Activated CD4-positive, alpha-beta T cell treated with anti-CD3 and anti-CD28 coated beads, Interleukin-10, Interleukin-2, amounts not matched to agents 100 ng/mL and 50 ng/mL, durations not matched to agents 16 hours and 8 hours (primary cell): ENCODE measurements at places on chromosomes 3 and 15.

GRCh38 chr3:114035896-114036295 is 20.4 kb downstream of the CCDC191 start:
- no peak for DNase-seq

- DNase-seq = peak; percentile 56
Measured at GRCh38 chr3:67000009-67000408, 1.9 kb downstream of the KBTBD8 start.

DNA sequence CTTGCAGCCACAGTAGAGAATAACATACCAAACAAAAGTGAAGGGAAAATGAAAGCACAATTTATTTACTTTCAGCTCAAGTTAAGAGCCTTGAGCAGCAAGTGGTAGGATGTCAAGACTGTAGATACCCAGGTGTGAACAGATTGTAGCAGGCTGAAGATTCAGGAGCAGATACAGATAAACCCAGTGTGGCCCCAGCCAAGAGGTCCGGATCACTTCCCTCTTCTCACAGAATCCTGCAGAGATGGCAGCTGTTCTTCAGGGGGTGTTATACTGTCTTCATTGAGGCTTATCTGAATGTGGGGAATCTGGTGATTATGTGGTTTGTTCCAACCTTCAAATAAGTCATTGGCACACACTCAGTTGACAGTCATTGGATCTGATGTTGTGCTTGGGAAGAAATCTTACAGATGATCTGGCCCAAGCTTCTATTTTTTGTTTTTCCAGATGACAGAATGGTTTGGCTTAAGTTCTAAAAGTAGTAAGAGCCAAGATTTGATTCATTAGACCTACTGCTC is 2.2 kb downstream of the STARD9 start:
- DNase-seq = no peak

DNA sequence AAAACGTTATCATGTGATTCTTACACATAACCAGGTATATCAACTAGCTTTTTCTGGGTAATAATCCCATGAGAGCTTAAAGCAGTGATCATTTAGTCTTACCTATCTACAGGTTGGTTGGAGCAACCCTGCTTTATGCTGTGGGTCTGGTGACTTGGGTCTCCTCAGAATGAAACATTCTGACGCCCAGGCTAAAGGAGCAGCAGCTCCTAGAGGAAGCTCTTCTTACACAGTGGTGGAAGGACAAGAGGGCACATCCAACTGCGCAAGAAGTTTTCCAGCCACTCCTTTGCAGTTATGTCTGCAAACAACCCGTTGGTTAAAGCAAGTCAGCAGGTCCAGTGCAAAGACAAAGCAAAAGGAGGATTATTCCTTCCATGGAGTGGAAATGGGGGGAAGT is 377.5 kb downstream of the EDEM1 start:
- no peak for DNase-seq

DNA sequence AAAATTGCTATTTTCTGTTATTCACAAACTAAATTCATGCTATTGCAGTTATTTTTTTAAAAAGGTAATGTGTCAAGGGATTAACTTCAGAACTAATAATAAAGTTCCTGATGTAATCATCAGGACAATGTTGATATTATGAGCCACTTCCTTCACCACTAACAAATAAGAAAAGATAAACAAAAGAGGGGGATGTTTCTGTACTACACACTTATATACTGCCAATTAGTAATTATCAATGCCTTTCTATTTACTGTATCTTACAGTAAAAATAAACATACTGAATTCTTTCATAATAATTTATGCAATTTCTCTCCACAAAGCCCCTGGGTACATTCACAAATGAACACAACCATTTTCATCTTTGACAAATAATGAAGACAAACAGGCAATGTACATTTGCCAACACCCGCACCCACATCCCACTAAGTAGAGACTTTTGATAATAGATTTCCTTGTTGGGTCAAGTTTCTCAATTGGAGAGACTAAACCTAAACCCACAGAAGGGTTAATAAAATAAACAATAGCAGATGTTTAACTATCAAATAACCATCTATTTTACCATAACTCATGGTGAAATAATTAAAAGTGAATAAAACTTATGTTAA is 3.7 kb downstream of the CBLB start:
- no peak for DNase-seq

GRCh38 chr15:68518046-68518445 is 60.7 kb upstream of the CORO2B start:
- DNase-seq = no peak

GRCh38 chr3:169232863-169233262 is 430.6 kb downstream of the MECOM start:
- no peak for DNase-seq

DNA sequence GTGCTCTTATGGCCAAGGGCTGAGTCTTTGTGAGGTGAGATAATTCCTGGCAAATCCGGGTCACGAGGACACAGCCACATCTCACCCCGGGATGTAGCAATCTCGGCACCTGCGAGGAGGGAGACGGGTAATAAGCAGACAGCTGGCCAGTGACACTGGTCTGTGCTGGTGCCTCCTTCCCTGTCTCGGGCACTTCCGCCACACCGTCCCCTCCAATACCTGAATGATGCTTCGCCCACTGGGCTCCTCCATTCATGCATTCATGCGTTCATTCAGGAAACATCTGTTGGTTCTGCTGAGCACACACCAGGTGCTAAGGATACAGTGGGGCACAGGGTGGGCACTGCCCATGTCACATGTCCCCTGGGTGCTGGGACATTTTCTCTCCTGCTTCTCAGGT is 60.1 kb downstream of the ATP10A start:
- no peak for DNase-seq

DNA sequence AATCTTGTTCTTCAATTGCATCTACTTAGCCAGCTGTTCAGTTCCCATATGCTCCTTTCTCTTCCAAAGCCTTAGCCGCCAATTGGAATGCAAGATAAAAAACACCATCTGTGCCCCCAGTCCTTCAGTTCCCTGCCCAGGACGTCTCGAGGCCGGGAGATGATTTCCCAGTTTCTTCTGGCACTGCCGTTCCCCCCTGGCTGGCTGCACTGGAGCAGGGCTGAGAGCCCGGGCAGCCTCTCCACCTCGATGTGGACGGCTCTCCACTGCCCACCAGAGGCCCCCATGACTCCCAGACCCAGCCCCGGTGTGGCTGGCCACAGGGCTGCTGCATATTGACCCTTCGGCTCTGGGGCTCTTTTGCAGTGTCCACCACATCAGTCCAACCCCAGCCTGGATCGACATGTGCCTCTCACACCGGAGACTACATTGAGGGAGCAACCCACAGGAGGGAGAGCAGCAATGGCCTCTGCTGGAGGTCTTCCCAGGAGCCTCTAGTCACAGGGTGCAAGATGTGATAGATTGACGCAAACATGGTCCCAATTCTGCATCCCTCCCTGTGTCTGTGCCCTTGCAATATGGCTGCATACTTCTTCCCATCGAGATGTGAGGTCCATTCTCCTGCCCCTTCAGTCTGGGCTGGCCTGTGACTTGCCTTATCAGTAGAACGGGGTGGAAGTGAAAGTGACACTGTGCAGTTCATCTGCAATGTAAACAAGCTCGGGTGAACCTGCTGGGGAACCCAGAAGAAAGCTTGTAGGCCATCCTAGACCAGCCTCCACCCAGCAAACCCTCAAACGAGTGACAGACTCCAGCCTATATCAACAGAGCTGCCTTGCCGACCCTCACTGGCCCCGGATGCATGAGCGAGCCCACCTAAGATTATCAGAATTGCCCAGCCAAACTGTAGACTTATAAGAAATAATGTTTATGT is 52.3 kb upstream of the PRR20G start:
- no peak for DNase-seq

- DNase-seq = no peak
Measured at GRCh38 chr3:141456301-141456625, 30.6 kb upstream of the RASA2 start.

- no peak for DNase-seq
Measured at GRCh38 chr15:71237456-71238188, 122.4 kb downstream of the THSD4 start.

DNA sequence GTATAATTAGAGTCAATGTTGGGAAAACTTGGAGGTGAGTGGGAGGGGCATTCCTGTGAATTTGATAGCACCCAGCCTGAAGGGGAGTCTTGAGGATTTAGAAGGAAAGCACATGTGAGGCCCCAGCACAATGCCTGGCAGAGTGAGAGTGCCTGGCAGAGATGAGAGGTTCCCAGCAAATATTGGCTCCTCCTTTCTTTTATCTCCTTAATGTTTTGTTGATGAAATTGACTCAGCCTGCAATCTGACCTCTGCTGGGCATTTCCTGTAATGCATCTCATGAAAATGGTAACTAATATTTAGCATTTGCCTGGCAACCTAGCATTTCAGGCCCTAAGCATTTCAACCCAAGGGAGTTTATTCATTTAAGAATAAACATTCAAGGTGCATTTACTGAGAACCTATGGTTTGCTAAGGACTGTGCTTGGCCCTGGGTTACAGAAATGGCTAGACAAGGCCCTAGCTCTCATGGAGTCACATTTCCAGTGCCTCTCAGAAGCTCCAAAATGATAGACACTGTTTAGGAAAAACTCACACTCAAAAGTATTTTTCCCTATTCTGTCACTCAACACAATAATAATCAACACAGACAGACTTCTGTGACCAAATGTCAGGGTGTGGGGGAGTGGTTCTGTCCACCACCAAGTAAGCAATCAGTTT is 19.0 kb downstream of the PDHB start:
- DNase-seq = peak; percentile 60

- DNase-seq = no peak
Measured at GRCh38 chr15:78810362-78811123, 721 bp downstream of the ADAMTS7 start.
